ENCODE measurements at places on chromosomes 3 and 15. TPM values are rescaled to one million over a fixed set of nuclear protein-coding genes. Genes with fewer than 3 reads are reported as not detected.

DNA sequence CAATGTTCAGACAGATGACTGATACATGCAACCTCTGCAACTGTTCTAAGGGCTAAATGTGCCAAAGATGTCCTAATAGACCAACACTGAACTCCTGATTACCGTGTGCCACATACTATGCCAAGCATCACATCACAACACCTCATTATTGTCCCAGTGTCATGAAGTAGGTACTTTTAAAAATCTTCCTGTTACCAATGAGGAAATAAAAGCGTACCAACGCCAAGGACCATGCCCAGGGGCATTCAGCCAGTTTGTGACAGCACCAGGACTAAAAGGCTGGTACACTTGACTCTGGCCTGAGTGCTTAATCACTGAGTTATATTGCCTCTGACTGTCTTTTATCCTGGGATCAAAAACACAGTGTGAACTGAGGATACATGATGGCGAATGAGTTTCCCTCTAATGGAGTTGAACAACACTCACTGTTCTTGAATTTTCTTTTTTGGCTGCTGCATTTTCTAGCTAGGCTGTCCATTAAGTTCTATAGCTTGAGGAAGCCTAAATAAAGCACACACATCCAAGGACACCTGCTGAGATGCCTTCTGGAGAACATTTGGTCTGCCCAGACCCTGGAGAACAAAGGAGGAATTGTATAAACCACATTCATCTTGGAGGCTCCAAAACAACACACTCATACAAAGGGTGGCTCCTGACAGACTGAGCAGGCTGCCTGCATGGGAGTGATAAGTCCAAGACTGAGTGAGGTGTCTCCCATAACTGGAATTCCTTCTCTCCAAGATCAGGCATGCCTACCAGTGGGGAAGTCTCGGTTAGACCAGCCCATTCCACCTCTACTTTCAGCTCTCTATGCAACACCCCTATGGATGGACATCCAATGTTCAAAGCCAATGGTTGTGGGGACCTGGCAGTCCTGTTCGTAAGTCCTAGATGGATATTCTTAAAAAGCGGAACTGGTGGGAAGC is 126.7 kb upstream of the PRICKLE2 start:
- no peak for DNase-seq

Gene UROC1
- total RNA-seq = not detected

DNA sequence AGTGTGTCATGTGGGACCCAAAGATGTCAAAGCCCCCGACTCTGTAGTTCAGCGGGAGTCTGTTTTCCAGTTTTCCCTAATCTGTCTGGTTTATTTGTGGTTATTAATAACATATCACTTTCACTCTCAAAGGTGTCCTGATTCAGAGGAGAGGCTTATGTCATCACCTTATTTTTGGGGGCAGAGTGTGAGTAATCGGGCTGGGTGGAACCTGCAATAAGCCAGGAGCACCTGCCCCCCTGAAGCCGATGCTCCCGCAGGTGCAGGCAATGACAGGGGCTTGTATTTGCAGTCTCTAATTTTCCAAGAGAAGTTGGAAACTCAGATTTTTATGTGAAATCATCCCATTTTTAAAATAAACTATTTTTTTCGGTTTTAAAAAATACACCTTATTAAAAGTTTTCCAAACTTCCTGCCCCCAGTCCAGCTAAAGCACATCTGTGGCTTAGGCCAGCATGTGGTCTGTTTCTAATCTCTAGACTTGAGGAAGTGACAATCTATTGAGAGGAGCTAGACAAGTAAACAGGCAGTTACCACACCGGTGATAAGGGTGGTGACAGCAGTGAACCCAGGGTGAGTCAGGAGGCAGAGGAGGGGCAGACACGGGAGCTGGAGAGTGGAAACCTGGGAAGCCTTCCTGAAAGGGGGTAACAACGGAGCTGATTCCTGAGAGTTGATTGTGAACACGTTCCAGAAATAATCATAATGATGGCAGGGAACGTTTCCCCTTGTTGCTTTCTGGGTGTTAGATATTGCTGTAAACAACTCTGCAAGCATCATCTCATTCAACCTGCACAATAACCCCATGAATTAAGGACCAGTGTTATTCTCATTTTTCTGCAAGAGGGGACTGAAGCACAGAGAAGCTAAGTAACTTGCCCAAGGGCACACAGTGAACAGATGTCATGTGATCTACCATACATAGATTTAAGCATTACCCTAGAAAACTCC is 37.2 kb downstream of the BHLHE40 start:
- no peak for DNase-seq

Gene FGF7
- total RNA-seq = 239 TPM

GRCh38 chr3:107217172-107217571 is 160.1 kb upstream of the CCDC54 start:
- DNase-seq = no peak

GRCh38 chr15:100001405-100001804 is 268.2 kb upstream of the LYSMD4 start:
- peak; percentile 33 for DNase-seq

DNA sequence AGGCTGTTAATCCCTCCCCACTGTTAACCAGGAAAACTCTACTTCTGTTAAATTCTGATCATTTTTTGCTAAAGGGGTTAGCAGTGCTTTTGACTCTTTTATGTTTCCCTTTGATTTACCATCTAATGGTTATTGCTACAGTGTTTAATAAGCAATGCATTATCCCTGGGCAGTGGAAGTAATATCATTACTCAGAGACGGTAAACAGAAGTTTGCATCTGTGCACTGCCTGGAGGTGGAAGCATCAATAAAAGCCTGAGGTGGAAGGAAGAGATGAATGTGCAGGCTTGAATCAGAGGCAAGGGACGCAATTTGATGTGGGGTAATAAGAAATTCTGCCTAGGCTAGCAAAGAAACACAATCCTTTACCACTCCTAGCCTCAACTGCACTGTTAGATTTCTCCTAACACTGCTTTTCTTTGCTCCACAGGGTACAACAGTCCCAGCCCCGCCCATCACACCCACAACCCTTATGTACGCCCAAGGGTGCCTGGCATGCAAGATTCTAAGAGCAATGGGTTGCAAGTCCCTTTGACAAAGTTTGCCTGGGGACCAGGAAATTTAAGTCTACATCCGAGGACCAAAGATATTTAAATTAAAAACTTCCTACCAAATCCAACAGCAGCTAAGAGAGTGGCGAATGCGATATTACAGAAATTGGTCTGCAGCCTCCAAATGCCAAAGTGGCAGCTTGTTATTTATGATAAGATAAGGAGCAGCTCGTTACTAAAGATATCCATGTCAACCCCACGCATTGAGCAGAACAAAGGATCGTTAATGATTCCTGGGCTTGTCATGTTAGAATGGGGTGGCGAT is 261.4 kb downstream of the FHIT start:
- DNase-seq = no peak

GRCh38 chr3:196220587-196220986 is 4.3 kb downstream of the SLC51A start:
- no peak for DNase-seq

Gene FAM107A
- 38.3 TPM for total RNA-seq

DNA sequence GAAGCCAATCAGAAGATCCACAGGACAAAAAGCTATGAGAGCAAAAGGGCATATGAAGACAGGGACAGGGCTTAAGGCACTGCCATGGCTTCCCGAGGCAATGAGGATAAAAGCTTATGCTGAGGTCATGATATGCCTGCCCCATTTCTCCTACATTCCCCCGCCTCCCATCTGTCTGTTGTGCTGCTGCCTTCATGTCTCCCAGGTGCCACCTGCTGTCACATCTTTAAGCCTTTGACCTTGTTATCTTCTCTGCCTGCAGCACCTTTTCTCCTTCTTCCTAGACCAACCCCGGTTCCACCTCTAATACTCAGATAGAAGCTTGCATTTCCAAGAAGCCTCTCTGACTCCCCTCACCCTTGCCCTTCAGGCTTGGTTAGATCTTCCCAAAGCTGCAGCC is 213.8 kb downstream of the ARRDC4 start:
- no peak for DNase-seq

DNA sequence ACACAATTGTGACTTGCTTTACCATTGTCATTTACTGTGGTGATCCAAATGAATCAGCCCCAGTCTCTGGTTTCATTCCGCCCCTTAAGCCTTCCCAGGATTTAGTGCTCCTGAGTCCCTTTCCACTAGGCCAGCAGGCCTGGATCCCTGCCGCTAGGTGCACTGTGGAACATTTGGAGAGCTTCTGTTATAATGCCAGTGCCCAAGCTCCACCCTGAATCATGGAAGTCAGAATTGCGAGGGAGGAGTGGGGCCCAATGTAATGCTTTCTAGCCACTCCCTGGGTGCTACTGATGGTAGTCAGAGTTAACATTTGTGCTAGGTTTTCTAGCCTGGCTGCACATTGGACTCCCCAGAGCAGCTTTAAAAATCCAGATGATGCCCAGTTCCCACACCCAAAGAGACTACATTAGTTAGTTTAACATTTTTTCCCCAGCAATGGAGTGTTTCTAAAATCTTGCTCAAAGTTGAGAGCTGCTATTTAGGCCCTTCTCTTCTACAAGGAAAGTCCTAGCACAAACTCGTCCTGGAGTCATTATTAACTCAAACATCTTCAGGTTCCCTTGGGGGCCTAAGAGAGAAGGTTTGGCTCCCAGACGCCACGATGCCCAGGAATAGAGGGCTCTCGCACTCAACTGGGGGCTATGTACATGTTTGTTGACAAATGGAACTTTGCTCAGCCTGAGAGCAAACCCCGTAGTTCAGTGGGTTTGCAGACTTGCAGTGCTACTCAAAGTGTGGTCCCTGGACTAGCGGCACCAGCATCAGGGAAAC is 366.7 kb upstream of the PROK2 start:
- DNase-seq = no peak

GRCh38 chr3:114887806-114888205 is 259.3 kb downstream of the ZBTB20 start:
- DNase-seq = no peak

Gene AP3B2
- 2.4 TPM for total RNA-seq

GRCh38 chr3:45545476-45545875 is 49.1 kb upstream of the LIMD1 start:
- no peak for DNase-seq

DNA sequence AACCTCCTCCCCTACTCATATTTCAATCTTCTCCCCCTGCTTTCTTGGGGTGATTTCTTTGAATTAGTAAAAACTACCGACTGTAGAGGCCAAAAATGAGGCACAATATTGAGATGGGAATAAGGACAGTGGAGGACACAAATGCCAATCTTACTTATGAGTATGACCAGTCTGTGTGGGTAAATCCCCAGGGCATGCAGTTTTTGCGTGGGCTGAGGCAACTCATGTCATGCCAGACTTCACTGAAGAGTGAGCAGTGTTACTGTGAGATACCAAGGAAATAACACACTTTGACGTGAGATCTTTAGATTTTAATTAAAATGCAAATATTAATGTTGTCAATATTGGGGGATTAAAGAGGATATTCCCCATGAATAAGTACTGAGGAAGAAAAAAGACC is 254.3 kb upstream of the ICE2 start:
- DNase-seq = no peak

Gene MYL3
- total RNA-seq = 3.3 TPM

GRCh38 chr3:129432036-129432435 is 3.6 kb upstream of the EFCAB12 start:
- no peak for DNase-seq

DNA sequence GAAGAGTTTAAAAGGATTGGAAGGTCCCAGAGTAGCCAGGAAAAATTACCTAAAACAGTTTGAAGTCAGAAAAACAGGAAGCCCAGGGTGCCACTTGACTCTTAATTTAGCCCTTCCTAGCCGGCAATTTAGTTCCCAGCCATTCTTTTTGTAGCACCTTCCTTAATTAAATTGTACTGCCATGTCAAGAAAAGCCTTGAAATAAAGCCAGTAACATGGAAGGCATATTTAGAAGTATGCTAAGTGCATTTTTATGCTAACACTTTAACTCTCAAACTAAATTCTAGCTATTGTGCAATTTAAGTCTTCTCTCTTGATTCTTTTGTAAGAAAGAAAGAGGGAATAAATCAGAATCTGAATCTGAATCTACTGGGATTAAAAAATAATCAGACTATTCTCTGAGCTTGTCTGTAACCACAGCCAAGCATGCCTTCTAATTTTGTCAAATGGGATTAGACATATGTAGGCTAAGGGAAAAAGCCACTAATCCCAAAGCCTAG is 43.2 kb downstream of the MAP3K13 start:
- DNase-seq = no peak
